ENCODE measurements at places on chromosomes 1 and 21. TPM values are rescaled to one million over a fixed set of nuclear protein-coding genes. Genes with fewer than 3 reads are reported as not detected.

GRCh38 chr1:92820024-92820423 lies 11.8 kb upstream of the RPL5 start:
- no peak for DNase-seq

GRCh38 chr1:162639718-162640117 lies 7.5 kb downstream of the DDR2 start:
- no peak for DNase-seq

DNA sequence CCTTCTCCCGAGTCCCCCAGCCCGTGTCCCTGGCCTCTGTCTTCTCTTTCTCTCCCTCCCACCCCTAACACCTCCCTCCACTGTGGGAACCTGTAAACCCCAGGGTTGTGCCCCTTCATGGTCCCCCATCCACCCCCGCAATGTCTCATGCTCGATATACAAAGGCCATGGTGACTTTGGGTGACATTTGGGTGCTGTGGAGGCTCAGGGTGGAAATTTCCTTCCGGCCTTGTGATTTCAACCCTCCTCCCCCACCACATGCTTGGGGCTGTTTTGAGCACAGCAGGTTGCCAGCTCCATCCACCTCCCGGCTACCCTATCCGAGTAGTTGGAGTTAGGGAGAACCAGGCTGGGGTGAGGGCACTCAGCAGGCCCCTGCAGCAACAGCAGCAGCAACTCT lies 25.7 kb upstream of the VPS13D start:
- no peak for DNase-seq

DNA sequence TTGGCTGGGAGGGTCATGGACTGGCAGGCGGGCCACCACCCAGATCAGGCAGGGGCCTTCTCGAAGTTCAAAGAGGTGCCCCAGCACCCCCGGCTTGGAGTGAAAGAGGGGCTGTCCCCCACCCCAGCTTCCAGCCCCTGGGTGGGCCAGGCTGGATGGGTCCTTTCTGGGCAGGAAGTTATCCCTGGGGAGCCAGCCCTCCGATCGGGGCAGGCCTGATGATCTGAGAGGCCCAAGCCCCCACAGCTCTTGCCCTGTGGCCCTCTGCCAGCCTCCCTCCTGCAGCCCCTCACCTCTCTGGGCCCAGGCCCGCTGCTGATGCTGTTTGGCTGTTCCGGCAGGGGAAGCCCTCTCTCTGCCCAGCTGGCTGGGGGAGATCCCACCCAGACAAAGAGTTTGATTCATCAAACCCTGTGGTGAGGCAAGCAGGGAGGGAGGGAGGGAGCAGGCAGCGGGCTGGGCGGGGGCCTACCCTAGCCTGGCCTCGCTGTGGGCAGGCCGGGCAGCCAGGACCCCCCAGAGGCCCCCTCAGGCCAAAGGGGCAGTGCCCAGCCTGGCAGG lies 2.5 kb downstream of the ARHGEF19 start:
- peak; percentile 63 for DNase-seq

DNA sequence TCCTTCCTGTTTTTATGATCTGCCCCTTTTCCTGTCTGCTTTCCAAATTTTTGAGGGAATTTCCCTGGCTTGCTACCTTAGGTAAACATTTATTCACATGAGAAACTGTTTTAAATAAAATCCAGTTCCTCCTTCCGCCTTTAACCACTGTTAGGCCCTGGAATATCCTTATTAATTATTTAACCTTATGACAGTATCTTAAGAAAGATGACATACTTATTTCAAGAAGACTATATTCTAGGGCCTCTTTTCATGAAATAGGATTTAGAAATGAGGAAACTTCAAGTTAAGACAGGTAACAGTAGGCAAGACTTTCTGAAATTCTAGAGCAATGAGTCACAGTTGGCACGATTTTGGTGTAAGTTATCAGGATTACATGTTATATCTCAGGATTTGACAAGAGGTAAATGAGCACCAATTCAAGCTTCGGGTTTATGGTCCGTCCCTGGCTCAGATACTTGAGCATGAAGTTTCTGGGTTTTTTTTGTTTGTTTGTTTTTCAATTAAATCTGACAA lies 2.0 kb upstream of the TNFSF18 start:
- DNase-seq, result no peak

DNA sequence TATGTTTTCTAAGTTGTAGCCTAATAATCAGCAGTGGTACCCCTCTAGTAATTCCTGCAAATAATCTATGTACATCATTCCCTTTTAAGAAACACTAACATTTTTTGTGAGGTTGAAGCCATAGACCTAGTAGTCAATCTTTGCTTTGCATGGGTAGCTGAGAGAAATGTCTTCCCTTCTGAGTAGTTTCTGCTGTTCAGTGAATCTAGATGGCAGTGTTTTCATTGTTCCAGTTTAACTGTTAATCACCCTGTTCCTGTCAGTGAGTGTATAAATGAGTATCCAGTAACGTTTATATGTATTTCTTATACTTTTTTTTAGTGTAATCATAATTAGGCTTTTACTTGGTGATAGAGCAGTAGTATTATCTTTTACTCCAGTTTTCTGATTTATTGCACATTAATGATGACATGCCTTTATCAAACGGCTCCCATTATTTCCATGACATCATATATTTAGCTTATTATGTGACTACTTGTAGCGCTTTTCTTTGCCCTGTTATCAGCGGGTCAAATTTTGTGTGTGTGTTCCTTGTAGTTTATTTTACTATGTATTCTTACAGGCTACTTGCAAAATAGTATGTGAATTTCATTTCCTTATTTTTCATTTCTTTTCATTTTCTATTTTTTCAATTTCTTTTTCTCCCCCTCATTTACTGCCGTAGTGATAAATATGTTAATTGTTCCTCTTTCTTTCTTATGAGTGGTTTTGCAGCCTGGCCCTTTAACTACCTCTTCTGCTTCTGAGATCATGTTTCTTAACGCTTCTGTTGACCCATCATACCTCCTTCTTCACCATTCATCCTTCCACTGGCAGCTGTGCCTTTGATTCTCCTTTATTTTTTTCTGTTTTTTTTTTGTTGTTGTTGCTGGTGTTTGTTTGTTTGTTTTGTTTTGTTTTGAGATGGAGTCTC lies 18.8 kb downstream of the CEP350 start:
- no peak for DNase-seq

DNA sequence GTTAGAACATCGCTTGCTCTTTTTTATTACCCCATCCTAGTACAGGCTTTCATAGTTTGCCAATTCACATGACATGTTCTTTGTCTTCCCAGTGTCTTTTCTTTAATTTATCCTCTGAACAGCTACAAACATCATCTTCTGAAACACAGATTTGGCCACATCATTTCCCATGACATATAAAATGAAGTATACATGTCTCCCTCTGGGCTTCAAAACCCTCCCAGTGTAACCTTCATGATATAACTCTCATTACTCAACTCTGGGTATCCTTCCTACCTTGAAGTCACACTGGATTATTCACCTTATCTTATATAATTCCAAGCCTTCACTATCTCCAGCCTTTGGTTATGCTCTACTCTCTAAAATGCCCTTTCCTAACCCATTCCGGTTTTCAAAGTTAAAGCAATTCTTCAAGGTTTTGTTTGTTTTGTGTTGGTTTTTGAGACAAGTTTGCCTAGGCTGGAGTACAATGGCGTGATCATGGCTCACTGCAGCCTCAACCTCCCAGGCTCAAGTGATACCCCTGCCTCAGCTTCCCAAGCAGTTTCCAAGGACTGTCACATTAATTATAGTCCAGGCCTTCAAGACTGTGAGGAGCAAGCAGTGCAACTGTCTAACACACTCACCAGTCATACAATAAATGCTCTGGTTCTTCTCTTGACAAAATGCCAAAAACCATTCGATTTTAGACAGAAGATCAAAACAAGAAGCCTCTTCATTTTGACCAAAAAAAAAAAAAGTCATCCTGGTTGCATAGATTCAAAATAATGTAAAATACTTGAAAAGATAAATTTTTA lies 5.8 kb downstream of the RGS1 start:
- no peak for DNase-seq

DNA sequence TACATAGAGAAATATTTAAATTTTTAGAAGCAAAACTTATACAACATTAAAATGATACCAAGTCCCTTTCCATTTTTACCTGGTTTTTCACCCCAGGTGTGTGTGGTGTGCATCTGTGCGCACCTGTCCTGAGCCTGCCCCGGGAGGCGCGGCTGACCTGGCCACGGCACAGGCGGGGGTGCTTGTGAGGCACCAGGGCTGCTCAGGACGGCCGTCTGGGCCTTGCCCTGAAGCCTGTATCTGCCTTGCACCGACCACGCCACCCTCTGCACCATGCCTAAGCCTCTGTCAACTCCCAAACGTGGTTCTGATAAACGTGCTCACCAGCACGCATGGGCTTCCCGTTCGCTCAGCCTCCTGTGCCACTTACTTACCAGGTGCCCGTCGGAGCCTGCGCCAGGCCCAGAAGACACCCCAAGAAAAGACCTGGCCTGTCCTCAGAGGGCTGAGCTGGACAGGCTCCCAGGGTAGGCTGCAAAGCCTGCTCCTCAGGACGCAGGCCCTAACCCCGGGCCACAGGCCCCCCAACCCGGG lies 20.9 kb downstream of the PANK4 start:
- DNase-seq, result no peak

GRCh38 chr1:12620931-12621330 lies 2.9 kb upstream of the DHRS3 start:
- DNase-seq, result no peak

- no peak for DNase-seq
These were observed 173.5 kb downstream of the ZC3H11B start for GRCh38 chr1:219439376-219439775.

- no peak for DNase-seq
These were observed 22.5 kb upstream of the UHMK1 start for GRCh38 chr1:162475089-162475488.

GRCh38 chr1:96028071-96028470 lies 693.5 kb upstream of the PTBP2 start:
- no peak for DNase-seq

DNA sequence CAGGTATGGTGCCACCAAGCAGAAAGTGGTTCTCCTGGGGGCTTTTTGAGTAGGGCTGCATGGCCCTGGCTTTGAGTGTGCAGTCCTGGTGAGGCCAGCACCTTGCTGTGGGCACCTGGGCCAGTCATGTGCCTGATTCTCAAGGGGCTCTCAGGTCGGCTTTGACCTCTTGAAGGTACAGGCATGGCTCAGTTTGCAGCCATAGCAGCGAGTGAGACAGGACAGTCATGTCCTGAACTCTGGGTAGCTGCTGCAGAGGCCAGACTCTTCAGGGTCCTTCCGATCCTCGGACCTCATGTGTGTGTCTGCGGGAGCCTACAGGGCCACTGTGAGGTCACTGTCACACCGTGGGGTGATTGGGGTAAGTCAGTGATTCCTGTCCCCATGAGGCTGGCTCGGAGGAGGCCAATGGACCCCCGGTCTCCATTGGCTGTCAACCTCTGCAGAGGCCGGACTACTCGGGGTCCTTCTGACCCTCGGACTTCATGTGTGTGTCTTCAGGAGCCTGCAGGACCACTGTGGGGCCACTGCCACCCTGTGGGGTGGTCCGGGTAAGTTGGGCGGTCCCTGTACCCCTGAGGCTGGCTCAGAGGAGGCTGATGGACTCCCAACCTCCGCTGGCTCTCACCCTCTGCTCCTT lies 95.2 kb upstream of the C1orf174 start:
- DNase-seq, result no peak

DNA sequence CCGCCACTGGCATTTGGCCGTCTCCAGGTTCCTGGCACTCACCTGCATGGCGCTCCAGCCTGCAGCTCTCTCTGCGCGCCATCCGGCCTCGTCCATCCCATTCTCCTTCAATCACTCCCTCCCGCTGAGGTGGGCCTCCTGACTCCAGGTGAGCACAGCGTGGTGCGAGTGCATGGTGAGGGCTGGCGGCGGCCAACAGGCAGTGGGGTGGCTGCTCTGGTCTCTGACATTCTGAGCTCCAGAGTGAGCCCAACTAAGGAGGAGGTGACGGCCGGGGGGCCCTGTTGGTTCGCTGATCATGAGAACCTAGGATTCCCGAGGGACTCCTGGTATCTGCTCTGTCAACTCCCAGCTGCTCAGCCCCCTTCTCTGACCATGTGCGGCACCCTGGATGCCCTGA lies 130.4 kb downstream of the AJAP1 start:
- DNase-seq, result peak; percentile 63

- no peak for DNase-seq
These were observed 10.4 kb downstream of the MRTO4 start for GRCh38 chr1:19262047-19262446.

GRCh38 chr21:14569868-14570267 lies 23.8 kb upstream of the SAMSN1 start:
- DNase-seq, result no peak

- no peak for DNase-seq
These were observed 18.0 kb downstream of the COLGALT2 start for GRCh38 chr1:184019506-184019905.

DNA sequence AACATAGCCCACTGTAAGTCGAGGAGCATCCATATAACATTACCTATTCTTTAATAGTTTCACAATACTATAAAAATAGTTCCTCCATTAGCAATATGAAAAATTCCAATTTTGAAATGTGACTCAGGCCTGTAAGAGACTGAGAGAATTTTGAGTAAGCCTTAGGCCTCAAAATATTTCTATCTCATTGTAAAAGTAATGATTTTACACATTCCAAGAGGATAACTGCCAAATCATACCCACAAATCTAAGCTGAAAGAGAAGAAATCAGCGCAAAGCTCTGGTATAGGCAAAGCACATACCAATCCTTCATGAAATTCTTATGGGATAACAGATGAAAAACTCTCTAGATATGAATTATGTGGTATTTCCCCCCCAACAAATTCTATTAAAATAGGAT lies 144.1 kb downstream of the CDC42BPA start:
- DNase-seq, result no peak

DNA sequence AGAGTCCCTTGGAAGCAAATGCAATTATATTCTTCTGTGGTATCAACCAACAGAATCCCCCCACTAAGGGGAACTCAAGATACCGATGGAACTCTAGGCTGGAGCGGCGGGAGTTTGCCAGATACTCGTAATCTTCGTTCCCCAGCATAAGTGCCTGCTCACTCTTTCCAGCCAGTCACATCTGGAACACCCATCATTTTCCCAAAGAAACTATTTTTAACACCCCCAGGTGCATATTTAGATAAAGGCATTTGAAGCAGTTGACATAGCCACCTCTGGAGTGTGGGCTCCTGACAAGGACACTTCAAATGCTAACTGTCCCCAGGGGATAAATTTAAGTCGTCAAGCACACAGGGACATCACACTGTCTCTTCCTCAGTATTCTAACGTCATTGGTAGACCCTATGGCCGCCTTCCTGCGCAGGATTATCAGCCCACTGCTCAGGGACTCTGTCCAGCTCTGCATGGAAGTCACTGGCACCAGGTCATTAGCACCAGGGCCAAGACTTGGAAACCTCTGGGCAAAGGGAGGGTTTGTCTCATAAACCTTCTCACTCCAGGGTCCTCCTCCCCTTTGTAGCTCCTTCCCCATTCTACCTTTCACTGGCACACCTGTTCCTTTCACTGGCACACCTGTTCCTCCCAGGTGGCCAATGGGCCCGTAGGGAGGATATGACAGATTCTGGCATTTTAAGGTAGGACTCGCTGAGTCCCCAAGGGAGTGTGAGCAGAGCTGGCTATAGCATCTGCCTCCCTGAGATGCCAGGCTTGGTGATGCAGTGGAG lies 48.8 kb downstream of the H3-3A start:
- no peak for DNase-seq

Gene ANGPTL7
- 0.07 TPM for polyA plus RNA-seq

Gene LCE1D
- not detected for polyA plus RNA-seq

Gene TMCC2
- polyA plus RNA-seq, result 8.8 TPM

Gene VPS13D
- polyA plus RNA-seq, result 28.2 TPM

Gene CNIH3
- polyA plus RNA-seq, result 6.0 TPM

Gene KCNJ6
- polyA plus RNA-seq, result 0.17 TPM

Gene HAO2
- polyA plus RNA-seq, result 0.26 TPM

Gene FTCD
- 2.4 TPM for polyA plus RNA-seq

Gene MTX1
- 30.1 TPM for polyA plus RNA-seq

Gene CD2
- 0.58 TPM for polyA plus RNA-seq

Gene GJA8
- not detected for polyA plus RNA-seq

Gene TFF2
- not detected for polyA plus RNA-seq

Gene IL24
- polyA plus RNA-seq, result 0.39 TPM

Gene LDLRAD1
- polyA plus RNA-seq, result 2.5 TPM

Gene OR10K1
- 0.06 TPM for polyA plus RNA-seq
